CD4-positive, alpha-beta T cell treated with Interferon gamma for 1 hour (primary cell): ENCODE measurements at places on chromosomes 6 and 20.

DNA sequence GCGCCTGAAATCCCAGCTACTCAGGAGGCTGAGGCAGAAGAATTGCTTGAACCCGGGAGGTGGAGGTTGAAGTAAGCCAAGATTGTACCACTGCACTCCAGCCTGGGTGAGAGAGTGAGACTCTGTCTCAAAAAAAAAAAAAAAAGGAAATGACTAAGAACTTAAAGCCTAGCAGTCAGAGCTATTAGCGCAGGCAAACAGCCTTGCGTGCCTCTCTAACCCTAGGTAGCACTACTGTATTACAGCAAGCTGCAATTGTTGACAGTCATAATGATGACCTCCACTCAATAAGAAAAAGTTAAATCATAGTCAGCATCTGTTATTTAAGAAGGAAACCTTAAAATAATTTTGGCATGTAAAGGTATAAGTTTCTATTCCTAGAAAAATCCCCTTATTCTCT is 14.4 kb downstream of the GSS start:
- DNase-seq = no peak

- no peak for DNase-seq
These were observed 99.7 kb downstream of the F13A1 start for GRCh38 chr6:6220718-6221117.

GRCh38 chr6:7218406-7218988 is 94.5 kb downstream of the SSR1 start:
- no peak for DNase-seq

DNA sequence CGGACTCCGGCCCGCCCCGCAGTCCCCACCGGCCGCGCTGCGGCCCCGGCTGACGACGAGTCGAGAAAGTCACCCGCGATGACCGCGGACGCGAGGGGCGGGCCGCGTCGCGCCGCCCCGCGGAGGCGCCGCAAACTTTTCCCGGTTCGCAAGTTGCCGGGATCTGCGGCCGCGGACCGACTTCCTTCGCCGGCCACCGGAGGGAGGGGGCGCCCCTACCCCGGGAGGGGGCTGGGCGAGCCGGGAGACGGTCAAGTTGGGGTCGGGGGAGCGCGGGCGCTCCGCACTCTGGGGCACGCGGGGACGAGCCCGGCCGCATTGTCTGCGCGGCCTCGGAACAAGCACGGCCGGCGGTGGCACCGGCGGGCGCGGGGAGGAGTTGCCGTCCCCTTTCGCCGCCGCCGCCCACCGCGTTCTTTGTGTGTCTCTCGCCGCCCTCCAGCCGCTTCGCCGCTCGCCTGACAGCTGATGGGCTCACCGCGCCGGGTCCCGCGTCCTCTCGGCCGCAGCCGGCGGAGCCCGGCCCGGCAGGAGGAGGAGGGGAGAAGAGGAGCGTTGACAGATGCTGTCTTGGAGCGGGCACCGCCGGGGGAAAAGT is 131.6 kb downstream of the OGFRL1 start:
- no peak for DNase-seq

DNA sequence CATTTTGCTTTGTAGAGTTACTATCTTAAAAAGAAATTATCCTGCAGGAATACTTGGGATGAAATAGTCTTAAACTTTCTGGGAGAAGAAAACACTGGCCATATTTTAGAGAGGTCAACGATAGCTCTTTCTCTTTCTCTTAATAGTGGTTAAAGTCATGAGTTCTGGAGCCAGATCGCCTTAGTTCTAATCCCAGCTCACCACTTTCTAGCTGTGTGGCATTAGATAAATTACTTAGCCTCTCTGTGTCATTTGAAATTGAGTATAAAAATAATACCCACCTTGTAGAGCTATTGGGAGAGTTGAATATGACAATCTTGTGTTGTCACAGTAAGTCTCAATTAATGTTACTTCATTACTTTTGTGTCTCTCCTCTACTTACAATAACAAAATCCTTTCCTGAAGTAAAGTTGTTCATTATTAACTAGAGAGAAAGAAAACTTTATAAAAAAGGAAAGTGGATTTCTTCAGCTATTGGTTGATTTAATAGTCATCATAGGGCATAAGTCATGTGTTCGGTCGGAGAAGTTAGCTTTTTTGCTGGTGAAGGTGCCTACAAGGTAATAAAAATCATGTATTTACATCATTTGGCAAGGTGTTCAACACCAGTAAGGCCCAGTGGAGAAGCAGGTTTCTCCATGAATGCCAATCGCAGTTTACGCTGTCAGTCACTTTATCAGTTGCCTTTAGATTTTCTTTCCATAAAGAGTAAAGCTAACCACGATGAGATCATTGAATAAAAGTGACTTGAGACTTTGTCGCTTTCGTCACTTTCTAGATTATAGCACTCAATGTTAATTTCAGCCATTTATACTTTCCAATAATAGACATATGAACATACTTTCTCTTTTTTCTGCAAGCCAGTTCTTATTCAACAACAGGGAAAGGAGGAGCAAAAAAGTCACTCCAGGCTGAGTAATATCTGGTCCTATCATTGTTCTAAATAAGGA is 2.0 kb downstream of the NEDD9 start:
- DNase-seq = no peak

GRCh38 chr20:5870568-5870981 is 79.8 kb downstream of the TRMT6 start:
- DNase-seq = no peak
